Stimulated activated CD8-positive, alpha-beta memory T cell treated with anti-CD3 and anti-CD28 coated beads, Interleukin-7, amount 100 ng/mL, for 48 hours (primary cell): ENCODE measurements at places on chromosomes 6 and 20.

DNA sequence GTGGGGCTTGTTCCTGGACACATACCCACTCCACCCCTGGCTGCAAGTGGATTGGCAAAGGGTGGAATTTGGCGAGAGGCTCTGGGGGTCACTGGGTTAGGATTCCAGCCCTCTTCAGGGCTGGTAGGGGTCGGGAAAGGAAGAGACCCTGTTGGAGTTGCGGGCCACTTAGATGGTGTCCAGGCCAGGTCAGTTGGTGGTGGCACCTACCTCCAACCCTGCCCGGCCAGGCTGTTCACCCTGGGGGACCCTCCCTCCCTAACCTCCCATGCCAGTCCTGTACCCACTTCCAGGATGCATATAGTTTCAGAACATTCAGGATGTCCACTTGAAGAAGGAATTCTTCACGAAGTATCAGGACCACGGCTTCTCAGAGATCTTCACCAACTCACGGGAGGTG lies 21.0 kb downstream of the CAPN11 start:
- DNase-seq: no peak

GRCh38 chr6:11828262-11828870 lies 49.8 kb upstream of the ADTRP start:
- DNase-seq: no peak

DNA sequence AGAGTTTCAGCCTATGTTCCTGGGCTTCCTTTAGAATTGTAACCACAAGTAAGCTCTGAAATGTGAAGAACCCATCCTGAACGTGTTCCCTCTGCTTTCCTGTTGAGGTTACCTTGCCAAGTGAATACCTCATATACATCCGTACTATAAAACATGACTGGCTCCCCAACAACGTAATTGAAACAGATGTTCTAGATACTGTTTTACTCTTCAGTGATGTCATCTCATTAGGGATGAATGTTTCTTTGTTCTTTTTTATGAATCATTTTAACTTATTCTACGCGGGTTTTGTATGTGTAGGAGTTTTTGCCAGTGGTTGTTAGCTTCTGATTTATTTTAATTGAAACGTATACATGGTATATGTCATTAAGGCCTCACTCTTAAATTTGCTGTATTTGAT lies 166.8 kb downstream of the SAMD5 start:
- no peak for DNase-seq

- no peak for DNase-seq
Observed at GRCh38 chr6:151705993-151706733, 101.3 kb upstream of the ESR1 start.
